MCF 10A (cell line): ENCODE measurements at places on chromosomes 5 and 9. TPM values are rescaled to one million over a fixed set of nuclear protein-coding genes. Genes with fewer than 3 reads are reported as not detected.

Gene DOK3
- total RNA-seq, result 5.4 and 6.0 TPM in 2 replicates

GRCh38 chr9:109520475-109521132 is 22.5 kb upstream of the PTPN3 start:
- no peaks in the 10 kb centered on the region for H3K27me3 ChIP-seq
- no peaks in the 10 kb centered on the region for H3K36me3 ChIP-seq
- H3K4me3 ChIP-seq, result no peak overlapping the region
- peaks cover 10% of the 10 kb centered on the region for H3K4me1 ChIP-seq

DNA sequence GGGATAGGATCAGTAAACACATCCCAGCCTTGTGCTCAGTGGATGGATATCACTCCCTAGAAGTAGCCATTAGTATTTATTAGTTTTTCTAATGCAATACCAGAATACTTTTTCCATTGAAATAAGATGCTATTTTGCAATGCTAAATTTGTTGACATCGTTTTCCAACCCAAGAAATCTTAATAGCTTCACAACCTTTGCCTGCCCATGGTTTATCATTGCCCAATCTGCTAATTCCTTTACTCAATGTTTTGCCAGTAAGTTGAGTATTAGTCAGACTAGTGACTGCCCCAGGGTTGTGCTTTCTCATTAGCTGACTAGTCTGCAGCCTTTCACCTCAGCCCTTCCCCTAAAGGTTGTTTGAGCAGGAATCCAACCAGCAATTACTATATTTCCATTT is 62.9 kb downstream of the NREP start:
- no peaks in the 10 kb centered on the region for H3K36me3 ChIP-seq
- no peak overlapping the region for H3K4me3 ChIP-seq
- no peaks in the 10 kb centered on the region for H3K27me3 ChIP-seq
- H3K4me1 ChIP-seq, result peaks cover 44% of the 10 kb centered on the region

DNA sequence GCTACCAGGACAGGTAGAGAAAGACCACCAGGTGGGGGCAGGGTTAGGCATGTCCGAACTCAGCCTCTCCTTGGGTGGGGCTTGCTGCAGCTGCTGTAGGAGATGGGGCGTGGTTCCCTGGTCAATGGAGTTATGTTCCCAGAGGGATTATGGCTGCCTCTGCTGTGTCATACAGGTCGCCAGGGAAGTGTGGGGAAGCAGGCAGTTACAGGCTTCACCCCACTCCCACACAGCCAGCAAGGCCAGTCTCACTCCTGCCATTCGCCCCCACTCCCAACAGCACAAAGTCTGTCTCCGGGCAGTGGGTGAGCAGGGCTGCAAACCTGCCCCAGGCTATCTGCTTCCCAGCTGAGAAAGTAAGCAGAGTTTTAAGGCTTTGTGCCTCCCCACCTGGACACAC is 20.0 kb upstream of the CEP72 start:
- no peak overlapping the region for H3K27ac ChIP-seq
- H3K4me1 ChIP-seq, result no peaks in the 10 kb centered on the region
- no peak overlapping the region for H3K4me3 ChIP-seq
- DNase-seq, result no peak
